T-helper 1 cell (primary cell): ENCODE measurements at places on chromosomes 12 and 14.
A peak's percentile ranks its signal among the peaks of the same experiment; 100 is the strongest.

DNA sequence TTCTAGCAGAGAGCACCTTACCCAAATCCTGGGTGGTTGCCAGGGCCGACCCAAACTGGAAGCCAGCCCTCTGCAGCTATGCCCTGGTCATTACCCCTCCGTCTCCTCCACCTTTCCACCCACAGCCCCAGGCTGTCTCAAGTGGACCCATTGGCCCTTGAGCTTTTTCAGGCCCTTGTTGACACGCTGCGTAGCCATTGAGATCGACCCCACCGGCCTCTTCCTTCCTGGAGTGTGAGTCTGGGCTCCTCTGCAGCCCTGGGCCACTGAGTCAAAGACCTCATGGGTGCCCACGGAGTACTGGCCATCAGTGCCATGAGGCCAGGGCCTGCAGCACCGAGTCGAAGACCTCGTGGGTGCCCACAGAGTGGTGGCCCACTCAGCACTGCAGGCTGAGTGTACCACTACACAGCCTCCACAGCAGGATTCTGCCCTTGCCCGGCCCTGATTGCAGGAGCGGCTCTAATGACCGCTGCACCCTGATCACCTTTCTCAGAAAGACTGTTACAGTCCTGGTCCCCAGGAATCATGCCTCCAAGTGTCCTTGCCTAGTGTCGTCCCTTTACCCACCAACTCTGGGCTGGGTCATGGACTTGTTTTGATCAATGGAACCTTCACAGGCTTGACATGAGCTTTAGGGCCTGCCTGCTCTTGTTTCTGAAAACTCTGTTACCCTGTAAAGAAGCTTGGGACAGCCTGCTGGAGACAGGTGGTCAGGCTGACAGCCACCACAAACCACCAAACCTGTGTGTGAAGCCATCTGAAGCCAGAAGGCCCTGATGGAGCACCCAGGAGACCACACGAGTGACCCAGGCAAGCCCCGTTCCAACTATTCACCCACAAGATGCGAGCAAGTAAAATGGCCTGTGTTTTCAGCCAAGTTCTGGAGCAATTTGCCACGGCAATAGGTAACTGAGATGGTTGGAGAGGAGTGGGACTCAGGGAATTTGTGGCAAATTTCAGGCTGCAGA lies 39.6 kb upstream of the TRAF3 start:
- no peak for DNase-seq

DNA sequence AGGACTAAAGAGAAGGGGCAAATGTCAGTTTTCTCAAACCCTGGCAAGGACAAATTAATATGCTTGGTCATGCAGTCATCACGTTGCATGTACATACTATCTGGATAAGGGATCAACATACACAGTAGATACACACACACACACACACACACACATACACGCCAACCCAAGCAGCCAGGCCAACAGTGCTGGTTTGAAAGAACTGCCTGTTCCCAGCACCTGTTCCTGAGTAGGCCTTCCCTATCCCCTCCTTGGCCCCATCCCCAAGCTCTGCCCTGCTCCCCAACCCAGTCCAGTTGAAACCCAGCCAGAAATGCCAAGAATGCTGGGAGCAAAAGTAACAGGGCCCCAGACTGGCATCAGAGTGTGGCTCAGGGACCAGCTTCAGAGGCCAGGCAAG lies 4.4 kb downstream of the ITGA7 start:
- no peak for DNase-seq

DNA sequence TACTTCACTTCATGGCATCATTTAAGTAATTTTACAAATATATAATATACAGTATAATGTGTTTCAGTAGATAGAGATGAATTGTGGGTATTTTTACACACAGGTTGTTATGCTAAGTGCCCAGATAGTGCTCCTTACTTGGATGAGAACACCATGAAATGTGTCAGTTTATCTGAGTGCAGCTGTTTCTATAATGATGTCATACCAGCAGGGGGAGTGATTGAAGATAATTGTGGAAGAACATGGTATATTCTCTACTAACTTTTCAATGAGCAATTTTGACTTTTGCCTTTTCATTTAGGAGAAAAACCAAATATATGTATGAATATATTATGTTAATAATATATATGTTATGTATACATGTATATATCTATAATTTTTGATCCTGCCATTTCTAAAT lies 221.6 kb downstream of the LRRK2 start:
- no peak for DNase-seq

DNA sequence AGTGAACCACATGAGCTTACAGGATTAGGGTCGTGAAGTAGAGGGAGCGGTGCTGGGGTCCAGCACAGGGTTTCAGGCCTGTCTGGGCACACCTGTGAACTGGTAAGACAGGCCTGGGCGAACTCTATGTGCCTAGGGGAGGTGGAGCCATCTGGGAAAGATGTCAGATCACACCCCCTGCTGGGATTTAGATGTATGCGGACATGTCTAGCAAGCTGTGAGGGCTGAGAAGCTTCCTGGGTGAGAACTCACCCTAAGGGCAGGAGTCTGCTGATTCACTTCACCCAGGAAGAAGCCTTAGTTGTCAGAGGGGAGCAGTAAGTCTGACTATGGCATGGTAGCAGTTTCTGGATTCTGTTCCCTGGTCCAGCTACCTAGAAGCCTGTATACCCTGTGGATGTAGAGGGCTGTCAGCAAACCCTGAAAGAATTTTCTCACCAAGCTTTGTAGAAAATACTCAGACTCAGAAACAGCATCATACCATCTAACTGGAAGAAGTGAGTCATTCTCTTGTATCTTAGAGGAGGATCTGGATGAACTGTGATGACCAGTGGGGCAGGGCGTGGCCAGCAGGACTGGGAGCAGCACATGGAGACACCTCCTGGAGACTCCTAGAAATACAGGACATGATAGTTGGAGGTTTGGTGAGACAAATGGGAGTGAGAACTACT lies 11.2 kb upstream of the PYGL start:
- DNase-seq = no peak

DNA sequence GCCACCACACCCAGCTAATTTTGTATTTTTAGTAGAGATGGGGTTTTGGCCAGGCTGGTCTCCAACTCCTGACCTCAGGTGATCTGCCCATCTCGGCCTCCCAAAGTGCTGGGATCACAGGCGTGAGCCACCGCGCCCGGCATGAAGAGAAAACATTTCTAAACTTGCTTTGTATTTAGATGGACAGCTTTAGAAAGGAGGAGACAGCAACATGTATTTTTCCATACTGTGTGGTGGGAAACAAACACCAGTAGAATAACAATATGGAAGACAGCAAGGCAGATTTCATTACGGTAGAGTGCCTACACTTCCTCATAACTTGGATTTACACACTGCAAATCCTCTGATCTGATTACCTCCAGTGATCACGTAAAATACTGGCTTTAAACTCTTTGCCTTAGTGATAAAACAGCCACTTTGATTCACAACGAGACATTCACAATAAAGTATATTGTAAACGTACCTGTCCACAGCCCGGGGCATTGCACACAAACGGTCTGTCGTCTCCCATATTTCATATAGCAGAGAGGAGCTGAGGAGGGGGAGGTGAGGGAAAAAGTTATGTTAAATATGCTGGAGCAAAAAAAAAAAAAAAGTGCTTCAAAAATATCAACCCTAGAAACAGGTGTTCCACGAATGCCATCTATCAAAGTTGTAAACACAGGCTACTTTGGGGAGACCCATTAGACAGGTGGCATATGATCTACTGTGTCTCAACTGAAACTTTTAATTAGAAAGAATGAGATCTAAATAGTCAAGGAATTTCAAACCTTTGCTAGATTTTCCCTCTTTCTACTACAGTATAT lies 25.5 kb downstream of the ATF7 start:
- no peak for DNase-seq

GRCh38 chr14:32618991-32619390 lies 289.9 kb downstream of the AKAP6 start:
- DNase-seq = no peak

- DNase-seq = no peak
Observed at GRCh38 chr14:57487771-57488170, 5.9 kb downstream of the CCDC198 start.

DNA sequence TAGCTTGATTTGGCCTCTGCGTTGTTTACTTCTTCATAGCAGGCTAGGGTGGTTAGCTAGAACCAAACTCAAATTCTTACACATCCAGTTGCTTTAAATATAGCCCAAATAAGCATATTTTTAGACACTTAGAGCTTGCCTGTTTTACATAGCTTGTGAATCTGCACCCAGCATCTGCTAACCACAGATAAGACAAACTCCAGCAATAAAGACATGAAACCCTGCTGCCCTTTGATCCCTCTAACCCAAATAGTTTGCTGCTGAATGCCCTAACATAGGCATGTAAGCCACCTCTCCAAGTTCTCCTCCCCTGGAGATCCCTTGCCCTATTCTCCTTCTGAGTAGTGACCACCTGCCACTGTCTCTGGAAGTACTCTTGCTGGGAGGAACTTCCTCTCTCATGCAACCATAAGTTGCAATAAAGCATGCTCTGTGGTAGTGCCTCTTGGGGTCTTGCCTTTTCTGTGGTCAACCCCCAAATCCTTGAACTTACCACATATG lies 185.6 kb downstream of the TMEM117 start:
- no peak for DNase-seq

- DNase-seq = peak; percentile 40
Observed at GRCh38 chr12:111313833-111314259, 55.0 kb downstream of the PHETA1 start.
